ENCODE measurements at places on chromosomes 3 and 15. TPM values are rescaled to one million over a fixed set of nuclear protein-coding genes. Genes with fewer than 3 reads are reported as not detected.

- H3K27me3 ChIP-seq: no peaks in the 10 kb centered on the region
- no peak overlapping the region for H3K4me3 ChIP-seq
- no peaks in the 10 kb centered on the region for H3K36me3 ChIP-seq
Measured at GRCh38 chr3:106824856-106825255, 552.4 kb upstream of the CCDC54 start.

DNA sequence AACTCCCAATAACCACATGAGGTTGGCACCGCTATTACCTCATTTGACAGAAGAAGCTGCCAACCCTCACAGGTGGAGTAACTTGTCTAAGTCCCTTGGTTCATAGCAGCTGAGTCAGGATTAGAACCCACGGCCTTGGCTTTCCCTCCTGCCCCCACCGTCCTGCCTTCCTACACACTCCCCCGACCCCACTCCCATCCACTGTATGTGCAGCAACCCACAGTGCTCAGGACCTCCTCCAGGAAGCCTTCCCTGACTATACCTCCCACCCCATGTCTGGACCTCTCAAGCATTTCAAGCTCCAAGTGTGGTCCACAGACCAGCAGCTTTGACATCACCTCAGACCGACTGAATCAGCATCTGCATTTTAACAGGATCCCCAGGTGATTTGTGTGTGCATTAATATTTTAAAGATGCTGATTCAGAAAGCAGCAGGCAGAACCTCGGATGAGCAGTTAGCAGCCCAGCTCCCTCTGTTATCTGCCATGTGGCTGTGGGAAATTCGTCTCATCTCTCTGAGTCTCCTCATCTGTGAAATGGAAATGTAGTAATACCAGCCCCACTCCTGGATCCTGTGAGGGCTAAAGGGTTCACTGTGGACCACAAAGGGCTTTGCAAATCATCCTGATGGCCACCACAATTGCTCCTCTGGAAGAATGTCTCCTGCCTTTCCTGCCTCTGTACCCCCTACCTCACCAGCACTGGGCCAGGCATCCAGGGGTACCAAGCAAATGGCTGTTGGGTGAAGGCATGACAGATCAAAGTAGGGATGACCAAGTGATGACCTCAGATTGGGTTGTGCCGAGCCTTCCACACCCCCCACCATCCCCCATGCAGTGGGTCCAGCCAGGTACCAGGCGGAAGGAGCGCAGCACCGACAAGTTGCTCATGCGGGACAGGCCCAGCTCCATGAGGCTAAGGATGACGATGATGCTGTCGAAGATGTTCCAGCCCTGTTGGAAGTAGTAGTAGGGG lies 62.7 kb downstream of the SCN5A start:
- no peaks in the 10 kb centered on the region for H3K27me3 ChIP-seq
- H3K4me3 ChIP-seq: no peak overlapping the region
- H3K27ac ChIP-seq: no peak overlapping the region
- H3K4me1 ChIP-seq: no peaks in the 10 kb centered on the region

GRCh38 chr3:147775816-147776530 lies 366.8 kb downstream of the ZIC1 start:
- no peak for DNase-seq
- H3K27me3 ChIP-seq: no peaks in the 10 kb centered on the region
- no peak overlapping the region for H3K27ac ChIP-seq
- no peaks in the 10 kb centered on the region for H3K36me3 ChIP-seq
- H3K4me1 ChIP-seq: no peaks in the 10 kb centered on the region

The SAMMSON gene
- 2.8 TPM for total RNA-seq

The CACNA2D2 gene
- 5.6 TPM for total RNA-seq

- no peaks in the 10 kb centered on the region for H3K27me3 ChIP-seq
- DNase-seq: no peak
- no peaks in the 10 kb centered on the region for H3K4me1 ChIP-seq
- no peaks in the 10 kb centered on the region for H3K36me3 ChIP-seq
- no peak overlapping the region for H3K27ac ChIP-seq
Measured at GRCh38 chr3:179299999-179300613, 22.7 kb upstream of the ZNF639 start.

The TF gene
- total RNA-seq: 57.9 TPM

GRCh38 chr3:116667791-116668190 lies 41.8 kb upstream of the TUSC7 start:
- H3K27ac ChIP-seq: no peak overlapping the region
- no peak overlapping the region for H3K4me3 ChIP-seq
- DNase-seq: no peak
- H3K4me1 ChIP-seq: no peaks in the 10 kb centered on the region
- H3K27me3 ChIP-seq: no peaks in the 10 kb centered on the region
- H3K36me3 ChIP-seq: no peaks in the 10 kb centered on the region

DNA sequence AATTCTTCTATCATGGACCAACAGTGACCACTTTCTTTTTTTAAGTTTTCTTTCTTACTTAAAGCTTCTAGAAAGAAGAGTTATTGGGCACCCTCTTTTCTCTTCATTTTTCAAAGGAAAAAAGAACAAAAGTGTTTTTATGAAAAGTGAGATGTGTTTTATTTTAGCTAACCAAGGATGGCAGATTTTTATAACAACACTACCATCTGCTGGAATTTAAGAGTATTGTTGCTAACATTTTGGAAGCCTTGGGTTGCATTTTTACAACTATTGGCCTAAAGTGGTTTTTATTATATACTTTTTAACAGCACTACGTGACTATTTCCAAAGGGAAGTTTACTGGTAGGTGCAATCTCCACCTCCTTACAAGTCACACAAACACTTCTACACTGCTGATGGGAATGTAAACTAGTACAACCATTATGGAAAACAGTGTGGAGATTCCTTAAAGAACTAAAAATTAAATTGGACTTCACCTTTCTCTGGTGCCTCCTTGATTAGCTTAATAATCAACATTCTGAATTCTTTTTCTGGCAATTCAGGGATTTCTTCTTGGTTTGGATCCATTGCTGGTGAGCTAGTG lies 237.7 kb upstream of the AGTR1 start:
- H3K36me3 ChIP-seq: no peaks in the 10 kb centered on the region
- H3K27ac ChIP-seq: no peak overlapping the region

GRCh38 chr15:87608238-87609028 lies 648.1 kb downstream of the NTRK3 start:
- no peaks in the 10 kb centered on the region for H3K27me3 ChIP-seq
- no peaks in the 10 kb centered on the region for H3K4me1 ChIP-seq
- H3K4me3 ChIP-seq: no peak overlapping the region
- no peaks in the 10 kb centered on the region for H3K36me3 ChIP-seq

The MYRIP gene
- 4.8 TPM for total RNA-seq

The C3orf70 gene
- total RNA-seq: 21.2 TPM

The C3orf33 gene
- 4.9 TPM for total RNA-seq

- H3K4me1 ChIP-seq: peaks cover 15% of the 10 kb centered on the region
- DNase-seq: no peak
- H3K36me3 ChIP-seq: no peaks in the 10 kb centered on the region
- H3K27ac ChIP-seq: peak overlapping the region; percentile 59
- no peak overlapping the region for H3K4me3 ChIP-seq
Measured at GRCh38 chr3:58071480-58071971, 63.3 kb downstream of the FLNB start.

DNA sequence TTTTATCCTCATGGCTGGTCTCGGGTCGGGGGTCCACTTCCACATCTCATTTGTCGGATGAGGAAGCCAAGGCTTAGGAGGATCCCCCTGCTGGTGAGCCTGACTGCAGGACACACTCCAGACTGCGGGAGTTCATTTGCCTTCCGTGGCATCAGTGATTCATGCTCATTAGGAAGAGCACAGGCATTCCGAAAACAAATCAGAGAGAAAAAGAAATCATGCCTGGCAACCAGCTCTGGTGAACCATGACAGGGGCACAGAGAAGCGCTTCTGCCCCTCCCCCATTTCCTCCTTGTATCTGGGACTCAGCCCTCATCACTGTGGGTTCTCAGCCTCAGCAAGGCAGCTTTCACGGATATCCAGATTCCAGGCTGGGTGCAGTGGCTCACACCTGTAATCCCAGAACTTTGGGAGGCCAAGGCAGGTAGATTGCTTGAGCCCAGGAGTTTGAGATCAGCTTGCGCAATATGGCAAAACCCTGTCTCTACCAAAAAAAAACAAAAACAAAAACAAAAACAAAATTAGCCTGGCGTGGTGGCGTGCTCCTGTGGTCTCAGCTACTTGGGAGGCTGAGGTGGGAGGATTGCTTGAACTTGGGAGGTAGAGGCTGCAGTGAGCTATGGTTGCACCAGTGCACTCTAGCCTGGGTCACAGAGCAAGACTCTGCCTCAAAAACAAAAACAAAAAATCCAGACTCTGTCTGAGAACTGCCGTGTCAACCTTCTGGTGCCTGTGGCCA lies 28.4 kb downstream of the IRAK2 start:
- no peaks in the 10 kb centered on the region for H3K36me3 ChIP-seq
- no peaks in the 10 kb centered on the region for H3K27me3 ChIP-seq
- H3K4me1 ChIP-seq: peaks cover 40% of the 10 kb centered on the region
- DNase-seq: no peak

DNA sequence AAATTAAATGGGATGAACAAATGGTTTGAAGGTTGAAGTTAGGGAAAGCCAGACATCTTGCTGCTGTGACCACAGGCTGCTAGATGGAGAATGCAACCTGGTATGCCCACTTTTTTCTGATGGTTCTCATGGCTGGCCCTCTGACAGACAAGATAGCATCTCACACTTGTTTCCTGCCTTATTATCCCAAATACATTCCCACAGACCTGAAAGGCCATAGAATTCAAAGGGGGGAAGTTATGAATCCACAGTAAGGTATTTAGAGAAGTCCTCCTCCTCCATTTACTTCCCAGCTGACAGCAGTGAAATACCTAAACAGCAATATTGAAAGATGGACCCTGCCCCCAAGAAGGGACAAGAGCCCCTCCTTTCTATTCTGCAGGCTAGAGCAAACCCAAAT lies 32.4 kb downstream of the LEO1 start:
- no peaks in the 10 kb centered on the region for H3K27me3 ChIP-seq
- H3K27ac ChIP-seq: no peak overlapping the region
- no peaks in the 10 kb centered on the region for H3K36me3 ChIP-seq
- H3K4me3 ChIP-seq: no peak overlapping the region

The TIGIT gene
- 0.40 TPM for total RNA-seq

DNA sequence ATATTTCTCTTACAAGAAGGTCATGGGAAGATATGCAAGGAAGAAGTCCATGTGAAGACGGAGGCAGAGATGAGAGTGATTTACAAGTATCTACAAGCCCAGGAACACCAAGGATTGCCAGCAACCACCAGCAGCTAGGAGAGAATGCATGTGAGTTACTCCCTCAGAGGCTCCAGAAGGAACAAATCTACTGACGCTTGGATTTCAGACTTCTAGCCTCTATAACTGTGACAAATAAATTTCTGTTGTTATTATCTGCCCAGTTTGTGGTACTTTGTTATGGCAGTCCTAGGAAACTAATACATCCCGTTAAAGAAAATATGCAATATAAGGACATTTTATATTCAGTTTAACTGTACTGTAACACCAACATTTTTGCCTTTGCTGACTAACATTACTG lies 283.9 kb downstream of the BCHE start:
- no peaks in the 10 kb centered on the region for H3K4me1 ChIP-seq
- DNase-seq: no peak
- no peak overlapping the region for H3K27ac ChIP-seq
- no peak overlapping the region for H3K4me3 ChIP-seq

- H3K27me3 ChIP-seq: no peaks in the 10 kb centered on the region
- no peaks in the 10 kb centered on the region for H3K36me3 ChIP-seq
- H3K27ac ChIP-seq: no peak within 1 kb of the TSS
- DNase-seq: peak; percentile 42
Measured at GRCh38 chr15:62165104-62165792, at the start of gene C2CD4B. C2CD4B (minus strand) TSS chr15:62165285; CDS start chr15:62164984, 301 bp downstream.

DNA sequence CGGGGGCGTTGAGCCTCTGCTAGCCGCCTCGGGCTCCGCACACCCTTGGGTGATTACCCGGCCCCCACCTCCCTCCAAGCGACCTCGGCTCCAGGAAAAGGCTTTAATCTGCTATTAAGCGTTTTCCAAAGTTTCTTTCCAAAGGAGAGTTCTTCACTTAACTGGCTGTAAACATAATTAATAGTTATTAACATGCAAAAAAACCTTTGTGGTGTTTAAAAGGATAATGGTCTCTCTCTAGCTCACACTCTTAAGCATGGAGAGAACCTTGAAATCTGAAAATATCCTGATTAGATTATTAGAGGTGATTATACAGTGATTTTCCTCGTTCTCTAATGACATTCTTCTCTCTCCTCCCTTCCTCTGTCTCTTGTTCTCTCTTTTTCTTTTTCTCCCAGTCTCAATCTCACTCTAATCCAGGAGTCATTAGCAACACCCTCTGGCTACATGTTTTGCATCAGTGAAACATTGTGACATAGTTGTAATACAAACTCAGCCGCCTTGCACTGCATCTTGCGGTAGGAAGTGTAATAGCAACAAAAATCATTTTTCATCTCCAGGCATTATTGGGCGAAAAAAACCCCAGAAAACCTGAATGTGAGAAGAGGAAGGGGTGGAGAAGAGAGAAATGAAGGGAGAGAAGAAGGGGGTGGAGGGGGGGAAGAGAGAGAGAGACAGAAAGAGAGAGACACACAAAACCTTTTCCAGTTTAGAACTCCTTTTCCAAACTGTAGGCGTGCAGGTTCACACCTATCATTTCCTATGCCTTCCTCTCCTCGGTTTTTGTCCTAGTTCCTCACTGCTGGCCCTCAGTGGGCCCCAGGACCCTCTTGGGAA lies 24.4 kb downstream of the NR2F2 start:
- no peaks in the 10 kb centered on the region for H3K27me3 ChIP-seq
- no peaks in the 10 kb centered on the region for H3K4me1 ChIP-seq
- peak overlapping the region; percentile 46 for H3K4me3 ChIP-seq
- H3K27ac ChIP-seq: peak overlapping the region; percentile 77
- no peaks in the 10 kb centered on the region for H3K36me3 ChIP-seq

DNA sequence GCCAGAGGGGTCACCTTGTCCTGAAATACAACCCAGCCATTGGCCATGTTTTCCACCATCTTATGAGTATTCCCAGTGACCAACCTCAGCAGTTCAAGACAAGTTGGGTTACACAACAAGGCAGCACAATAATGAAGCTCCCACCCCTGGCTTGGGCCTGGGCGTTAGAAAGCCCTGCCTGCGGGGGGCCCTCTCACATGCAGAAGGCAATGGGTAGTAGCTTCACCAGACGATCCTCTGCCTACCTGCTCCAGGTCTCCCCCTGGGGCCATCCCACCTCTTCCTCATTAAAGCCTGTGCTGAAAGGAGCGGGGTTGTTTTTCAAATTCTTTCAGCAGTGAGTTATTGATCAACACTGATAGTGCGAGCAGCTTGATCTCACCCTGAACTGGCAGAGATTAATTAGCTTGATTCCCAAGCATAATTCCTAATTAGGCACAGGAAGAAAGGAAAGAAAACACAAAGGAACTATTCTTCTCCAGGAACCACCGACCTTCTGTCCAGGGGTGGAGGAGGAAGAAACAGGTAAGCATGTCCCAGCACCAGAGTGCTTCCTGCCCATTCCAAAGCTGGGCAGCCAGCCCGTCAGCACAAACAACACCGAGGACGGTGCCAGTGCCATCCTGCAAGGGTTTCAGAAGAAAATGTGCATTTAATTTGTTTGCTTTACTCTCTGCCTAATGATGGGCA lies 79.7 kb upstream of the CGNL1 start:
- no peaks in the 10 kb centered on the region for H3K36me3 ChIP-seq
- H3K27ac ChIP-seq: no peak overlapping the region
- H3K27me3 ChIP-seq: no peaks in the 10 kb centered on the region
- no peak overlapping the region for H3K4me3 ChIP-seq
- no peak for DNase-seq
- H3K4me1 ChIP-seq: no peaks in the 10 kb centered on the region

Data from prostate gland (tissue), 2 donors.